ENCODE measurements at places on chromosomes 3 and 15.

GRCh38 chr15:82768414-82769054 is 37.3 kb downstream of the FSD2 start:
- no peak for DNase-seq

- DNase-seq: no peak
Observed at GRCh38 chr15:69983696-69984265, 113.9 kb downstream of the TLE3 start.

GRCh38 chr3:20511863-20512505 is 326.0 kb upstream of the SGO1 start:
- DNase-seq: peak; percentile 22

DNA sequence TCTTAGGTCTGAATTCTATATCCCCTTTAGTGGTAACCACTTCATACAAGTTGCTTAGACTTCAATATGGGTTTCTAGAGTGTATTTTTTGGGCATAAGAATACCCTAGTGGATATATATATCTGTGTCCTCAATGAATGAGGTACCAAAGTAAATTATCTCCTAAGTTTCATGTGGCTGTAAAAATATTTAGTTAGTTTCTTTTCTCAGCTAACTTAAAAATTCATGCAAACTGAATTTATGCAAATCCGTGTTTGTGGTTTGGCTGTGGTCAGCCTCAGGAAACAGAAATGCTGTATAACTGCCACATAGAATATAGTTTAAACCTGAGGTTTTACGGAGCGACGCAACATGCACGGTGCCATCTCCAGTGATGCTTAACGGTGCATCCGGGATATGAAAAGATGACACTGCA is 80.3 kb downstream of the PEX5L start:
- DNase-seq: no peak

GRCh38 chr15:66138892-66139590 is 114.5 kb downstream of the MEGF11 start:
- DNase-seq: no peak

DNA sequence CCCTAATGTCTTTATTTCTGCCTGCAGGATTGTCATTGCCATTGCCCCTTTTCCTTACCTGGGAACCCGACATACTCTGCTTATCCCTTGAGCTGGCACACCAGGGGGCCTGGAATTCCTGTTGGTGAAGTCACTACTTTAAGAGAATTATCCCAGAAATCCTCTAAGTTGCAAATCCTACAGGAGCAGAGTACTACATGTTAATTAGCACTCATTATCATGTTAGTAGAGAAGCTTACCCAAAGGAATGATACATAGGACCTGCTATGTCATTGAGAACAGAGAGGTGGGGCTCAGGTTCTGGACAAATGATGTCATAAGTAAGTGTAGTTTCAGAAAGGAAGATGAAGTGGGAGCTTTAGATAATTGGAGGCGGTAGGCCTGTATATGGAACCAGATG is 27.4 kb downstream of the SCG5 start:
- DNase-seq: no peak

- no peak for DNase-seq
Observed at GRCh38 chr15:45179221-45179985, 8.4 kb downstream of the SHF start.

GRCh38 chr3:143951351-143951971 is 20.2 kb upstream of the DIPK2A start:
- DNase-seq: peak; percentile 48

GRCh38 chr15:91942720-91943394 is 89.3 kb downstream of the SLCO3A1 start:
- no peak for DNase-seq

- no peak for DNase-seq
Observed at GRCh38 chr3:125077864-125078263, 22.1 kb upstream of the HEG1 start.

GRCh38 chr3:122987231-122987630 is 40.3 kb downstream of the SEMA5B start:
- DNase-seq: no peak

DNA sequence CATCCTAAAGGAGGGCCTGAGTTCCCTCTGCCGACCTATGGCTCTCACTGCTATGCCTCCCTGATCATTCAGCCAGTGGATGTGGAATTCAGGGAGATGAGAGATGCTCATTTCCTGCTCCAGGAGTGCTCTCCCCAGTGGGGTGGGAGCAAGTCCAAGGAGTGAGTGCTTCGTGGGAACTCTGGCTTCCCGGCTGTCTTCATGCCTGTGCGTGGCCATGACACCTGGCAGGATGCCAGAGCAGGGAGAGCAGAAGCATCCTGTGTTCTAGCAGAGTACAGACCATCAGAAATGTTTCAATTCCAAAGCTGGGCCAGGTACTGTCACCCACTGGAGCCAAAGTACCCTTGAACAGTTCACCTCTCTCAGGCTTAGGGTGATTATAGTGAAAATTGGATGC is 45.1 kb downstream of the APH1B start:
- no peak for DNase-seq

GRCh38 chr3:121126707-121127035 is 218.7 kb downstream of the STXBP5L start:
- DNase-seq: no peak

Measured in COLO829 (cell line).